ENCODE measurements at places on chromosomes 12 and 14.

DNA sequence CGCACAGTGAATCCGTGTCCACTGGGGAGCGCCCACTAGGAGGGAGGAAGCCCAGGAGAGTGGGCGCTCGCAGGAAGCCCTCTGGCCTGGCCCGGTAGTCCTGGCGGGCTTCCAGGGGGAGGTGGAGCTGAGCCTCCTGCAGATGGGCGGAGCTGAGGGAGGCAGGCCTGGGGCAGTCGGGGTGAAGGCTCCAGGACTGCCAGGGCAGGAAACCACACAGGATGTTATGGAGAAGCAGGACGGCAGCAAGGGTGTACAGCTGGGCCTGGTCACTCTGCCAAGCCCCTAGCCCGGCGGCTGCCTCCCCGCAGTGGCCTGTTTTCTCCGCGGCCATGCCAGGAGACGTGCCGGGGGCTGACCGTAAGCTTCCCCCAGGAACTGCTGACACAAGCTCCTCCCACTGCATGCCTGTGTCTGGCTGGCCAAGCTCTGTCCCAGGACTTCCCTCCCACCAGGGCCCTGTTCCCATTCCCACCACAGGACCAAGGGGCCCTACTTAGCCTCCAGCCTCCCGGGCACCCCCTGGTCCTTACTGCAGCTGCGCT, 143.4 kb upstream of the C14orf180 start:
- ATAC-seq: no peak

GRCh38 chr14:104515811-104516780, 63.5 kb upstream of the C14orf180 start:
- ATAC-seq: no peak

- ATAC-seq: no peak
Measured at GRCh38 chr12:124385219-124385969, 90.5 kb downstream of the RFLNA start.

DNA sequence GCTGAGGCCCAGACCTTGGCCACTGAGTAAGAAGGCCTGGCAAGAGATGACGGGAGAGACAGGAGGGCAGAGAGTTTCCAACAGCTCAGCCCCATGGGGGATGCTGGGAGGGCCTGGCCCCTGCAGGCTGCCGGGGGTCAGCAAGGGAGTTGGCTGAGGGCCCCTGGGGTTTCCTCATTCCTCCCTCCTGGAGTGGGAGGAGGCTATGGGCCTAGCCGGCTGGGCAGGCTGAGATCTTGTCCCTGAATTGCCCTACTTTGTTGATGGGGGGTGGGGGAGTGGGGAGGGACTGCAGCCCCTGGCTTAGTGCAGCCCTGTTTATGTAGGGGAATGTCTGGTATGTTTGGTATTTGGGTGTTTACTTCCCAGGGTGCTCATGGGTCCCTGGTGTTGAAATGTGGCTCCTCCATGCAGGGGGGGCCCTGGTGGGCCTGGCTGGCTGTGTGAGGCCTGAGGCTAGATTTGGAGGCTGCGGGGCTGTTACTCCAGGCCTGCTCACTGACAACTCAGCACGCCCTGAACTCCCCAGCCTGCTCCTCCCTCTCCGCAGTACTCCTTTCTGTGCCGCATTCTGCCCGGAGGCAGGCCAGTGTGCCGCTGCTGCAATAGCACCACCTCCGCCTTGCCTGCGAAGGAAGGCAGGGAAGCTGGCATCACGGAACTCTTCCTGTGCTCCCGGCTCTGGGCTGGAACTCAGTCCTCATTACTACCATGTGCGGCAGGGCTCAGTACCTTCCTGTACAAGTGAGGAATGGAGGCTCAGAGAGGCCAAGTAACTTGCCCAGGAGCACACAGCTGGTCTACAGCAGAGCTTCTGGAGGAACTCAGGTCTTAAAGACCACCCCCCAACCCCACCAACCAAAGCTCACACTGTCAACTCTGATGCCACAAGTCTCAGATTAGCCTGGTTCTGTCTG, 25.3 kb downstream of the JDP2 start:
- no peak for ATAC-seq

- peak; percentile 85 for ATAC-seq
Measured at GRCh38 chr12:92539110-92539749, 163.6 kb upstream of the PLEKHG7 start.

DNA sequence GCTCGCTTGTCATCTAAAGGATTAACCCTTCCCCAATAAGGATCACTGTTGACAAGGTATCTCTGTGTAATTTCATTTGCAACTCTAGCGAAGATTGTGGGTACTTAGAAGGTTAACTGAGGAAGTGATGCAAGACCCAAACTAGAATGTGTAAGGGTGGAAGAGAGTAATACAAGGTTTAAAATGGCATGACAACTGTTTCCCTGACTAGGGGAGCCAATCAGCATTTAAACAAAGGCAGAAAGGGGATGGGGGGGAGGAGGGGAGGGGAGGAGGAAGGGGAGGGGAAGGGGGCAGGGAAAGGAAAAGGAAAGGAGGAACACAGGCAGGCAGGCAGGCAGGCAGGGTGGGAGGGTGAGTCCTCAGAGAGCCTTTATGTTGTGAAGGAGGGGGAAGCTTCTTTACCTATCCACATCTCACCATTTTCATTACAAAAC, 31.1 kb downstream of the NRDE2 start:
- no peak for ATAC-seq

GRCh38 chr14:49930720-49931119, 37.8 kb downstream of the ARF6 start:
- no peak for ATAC-seq

DNA sequence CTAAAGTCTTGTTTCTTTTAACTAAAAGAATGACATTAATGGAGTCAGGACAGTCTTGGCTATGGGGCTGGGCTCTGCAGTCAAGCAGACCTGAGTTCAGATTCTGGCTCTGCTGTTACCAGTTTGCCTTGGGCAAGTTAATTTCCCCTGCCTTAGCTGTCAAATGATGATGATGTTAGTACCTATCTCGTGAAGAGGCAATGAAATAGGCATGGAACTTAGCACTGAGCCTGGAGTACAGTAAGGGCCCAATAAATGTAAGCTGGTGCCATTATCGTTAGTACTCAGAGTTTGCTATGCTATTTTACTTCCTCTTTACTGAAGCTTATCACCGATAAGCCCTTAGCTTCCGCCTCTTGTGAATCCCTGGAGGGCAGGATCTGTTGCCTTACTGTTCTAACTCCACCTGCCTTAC, 8.5 kb downstream of the FBXW8 start:
- ATAC-seq: no peak

GRCh38 chr14:45177076-45177475, 41.3 kb downstream of the FANCM start:
- ATAC-seq: no peak

DNA sequence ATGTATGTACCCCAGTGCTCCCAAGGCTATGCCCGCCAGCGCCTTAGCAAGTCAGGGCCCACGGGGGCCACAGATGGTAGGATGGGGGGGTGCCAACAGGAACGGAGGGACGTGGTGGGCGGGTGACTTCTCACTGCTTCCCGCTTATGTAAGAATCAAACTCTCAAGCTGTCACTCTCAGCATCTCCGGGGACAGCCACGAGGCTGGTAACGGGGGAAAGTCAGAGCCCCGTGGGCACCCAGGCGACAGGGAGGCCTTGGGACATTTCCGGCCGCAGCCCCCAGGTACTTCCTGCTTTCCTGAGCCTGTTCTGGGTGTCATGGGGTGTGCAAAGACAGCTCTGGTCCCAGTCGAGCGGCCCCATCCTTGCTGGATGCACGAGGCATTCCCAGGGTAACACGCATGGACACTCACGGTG, 59.3 kb downstream of the TESC start:
- no peak for ATAC-seq

GRCh38 chr12:119775246-119775895, 101.7 kb downstream of the CIT start:
- ATAC-seq: no peak

DNA sequence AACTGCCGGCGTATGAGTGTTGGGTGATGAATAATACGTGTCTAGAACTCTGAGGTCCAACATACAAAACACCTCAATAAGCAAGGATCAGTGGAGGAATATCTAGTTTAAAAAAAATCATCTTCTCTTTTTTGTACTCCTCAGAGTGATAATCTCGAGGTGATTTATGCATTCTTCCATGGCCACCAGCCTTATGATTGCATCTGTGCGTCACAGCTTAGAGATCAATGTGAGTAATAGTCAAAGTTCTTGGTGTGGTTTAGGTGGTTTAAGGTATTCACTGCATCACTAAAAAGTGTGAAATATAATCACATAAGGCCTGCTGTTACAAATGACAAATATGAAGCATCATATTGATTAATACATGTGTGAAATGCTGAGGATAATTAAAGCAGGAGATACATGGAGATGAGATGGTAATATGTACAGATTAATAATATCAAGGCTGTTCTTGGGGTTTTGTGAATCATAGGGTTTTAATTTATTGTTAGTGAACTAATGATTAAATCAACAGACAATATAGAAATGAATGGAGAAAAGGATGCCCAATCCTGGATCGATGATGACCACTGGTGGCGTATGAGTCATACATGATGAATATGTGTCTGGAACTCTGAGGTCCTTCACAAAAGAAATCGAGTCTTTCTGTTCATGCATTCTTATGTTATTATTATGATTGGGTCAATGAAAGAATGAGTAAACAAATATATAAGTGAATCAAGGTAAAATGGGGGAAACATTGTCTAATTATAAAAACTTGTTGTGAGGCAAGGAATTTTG, 68.8 kb upstream of the RTL1 start:
- no peak for ATAC-seq

GRCh38 chr14:75757644-75758402, 96.8 kb downstream of the TTLL5 start:
- no peak for ATAC-seq

- no peak for ATAC-seq
Measured at GRCh38 chr12:115785548-115785947, 491.9 kb downstream of the MED13L start.

DNA sequence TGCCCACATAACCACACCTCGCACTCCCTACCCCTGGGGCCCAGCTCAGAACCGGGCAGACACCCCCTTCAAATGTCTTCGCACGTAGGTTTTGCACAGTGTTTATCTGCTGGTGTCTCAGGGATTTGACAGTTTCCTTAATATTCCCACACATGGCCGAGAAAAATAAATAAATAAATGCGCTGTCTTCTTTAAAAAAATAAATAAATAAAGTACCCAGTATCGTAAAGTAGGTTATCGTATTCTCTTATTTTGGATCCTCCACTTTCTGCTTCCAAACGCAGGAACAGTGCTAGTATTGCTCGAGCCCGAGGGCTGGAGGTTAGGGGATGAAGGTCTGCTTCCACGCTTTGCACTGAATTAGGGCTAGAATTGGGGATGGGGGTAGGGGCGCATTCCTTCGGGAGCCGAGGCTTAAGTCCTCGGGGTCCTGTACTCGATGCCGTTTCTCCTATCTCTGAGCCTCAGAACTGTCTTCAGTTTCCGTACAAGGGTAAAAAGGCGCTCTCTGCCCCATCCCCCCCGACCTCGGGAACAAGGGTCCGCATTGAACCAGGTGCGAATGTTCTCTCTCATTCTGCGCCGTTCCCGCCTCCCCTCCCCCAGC, 710 bp upstream of the FOS start:
- ATAC-seq: peak; percentile 9

GRCh38 chr12:47272412-47273190, 192.8 kb upstream of the AMIGO2 start:
- no peak for ATAC-seq

DNA sequence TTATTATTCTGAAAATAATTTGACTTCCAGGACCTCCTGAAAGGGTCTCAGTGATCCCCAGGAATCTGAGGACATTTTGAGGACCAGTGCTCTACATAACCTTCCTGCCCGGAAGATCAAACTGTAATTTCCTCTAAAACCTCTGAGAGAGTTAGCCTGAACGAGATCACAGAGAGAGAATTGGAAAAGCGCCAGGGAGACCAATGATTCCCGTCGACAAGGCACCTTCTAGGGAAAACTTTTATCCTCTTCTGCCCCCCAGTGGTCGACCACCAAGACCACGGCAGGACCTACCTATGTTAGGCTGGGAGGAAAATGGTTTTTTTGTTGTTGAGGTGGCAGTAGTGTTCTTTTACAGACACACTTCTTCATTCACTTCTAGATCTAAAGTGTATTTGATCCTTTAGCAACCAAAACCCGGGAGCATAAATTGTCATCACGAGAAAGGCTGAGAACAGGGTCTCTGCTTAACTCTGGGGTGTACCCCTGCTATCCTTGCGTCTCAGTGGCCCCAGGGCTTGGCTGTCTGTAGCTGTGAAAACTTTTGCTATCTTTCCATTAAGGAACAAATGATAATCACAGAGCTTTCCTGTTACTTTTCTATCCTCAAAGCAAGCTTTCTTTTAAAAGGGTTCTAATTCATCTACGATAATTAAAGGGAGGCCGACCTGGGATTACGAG, 62.9 kb upstream of the NID2 start:
- ATAC-seq: peak; percentile 32

DNA sequence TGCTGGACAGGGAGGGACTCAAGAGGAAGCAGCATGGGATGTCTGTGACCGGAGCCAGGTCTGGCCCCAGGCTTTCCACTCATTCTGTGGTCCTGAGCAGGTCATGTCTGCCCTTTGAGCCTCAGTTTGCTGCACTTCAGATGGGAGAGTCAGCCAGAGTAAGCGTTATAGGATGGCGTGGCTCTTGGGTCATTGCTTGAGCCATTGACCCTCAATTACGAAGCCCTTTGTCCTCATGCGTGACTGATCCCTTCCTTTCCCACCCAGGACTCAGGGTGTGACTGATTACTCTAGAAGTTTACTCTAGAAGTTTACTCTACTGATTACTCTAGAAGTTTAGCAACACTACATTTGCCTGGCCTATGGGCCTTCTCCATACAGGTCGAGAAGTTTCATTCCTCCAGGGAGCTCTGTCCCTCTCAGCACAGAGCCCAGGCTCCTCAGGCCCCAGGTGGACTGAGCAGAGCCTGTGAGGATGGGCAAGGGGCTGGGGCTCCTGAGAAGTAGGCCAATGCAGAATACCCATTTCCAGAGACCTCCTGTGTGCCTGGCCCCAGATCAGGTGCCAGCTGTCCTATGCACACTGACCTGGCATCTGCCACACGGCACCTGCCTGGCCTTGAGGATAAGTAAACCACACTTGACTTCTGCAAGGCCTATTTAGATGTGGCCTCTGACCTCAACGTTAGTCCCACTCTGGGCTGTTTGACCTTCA, 7.6 kb upstream of the IFI27 start:
- no peak for ATAC-seq

DNA sequence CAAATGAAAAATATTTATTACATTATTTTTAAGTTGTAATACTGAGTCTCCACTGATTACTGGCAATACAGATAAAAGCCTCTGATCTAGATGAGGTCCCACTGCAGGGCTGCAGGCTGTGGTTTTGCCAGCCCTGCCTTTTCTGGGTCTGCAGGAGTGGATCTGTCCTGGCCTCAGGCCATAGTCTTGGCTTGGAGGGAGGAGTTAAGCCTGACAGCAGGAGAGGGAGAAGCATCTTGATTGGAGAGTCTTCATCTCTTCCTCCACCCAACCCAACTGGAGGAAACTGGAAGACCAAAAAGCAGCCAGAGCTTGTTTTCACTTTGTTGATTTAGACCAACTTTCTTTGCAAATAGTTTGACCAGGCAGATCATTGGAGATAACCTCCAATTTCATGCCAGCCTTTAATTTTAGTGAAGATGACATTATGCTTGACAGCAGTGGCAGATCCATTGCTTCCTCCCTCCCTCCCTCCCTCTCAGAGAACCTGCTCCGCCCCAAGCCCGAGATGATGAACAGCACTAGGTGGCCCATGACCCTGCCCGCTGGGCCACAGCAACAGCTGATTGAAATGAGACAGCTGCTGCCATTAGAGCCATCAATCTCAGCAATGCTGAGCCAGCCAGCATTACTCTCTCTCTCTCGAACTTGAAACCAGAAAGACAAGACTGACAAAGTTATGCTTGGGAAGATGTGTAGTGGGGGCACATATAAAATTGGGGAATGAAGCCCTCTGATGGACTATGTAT, 222.4 kb downstream of the GLT1D1 start:
- ATAC-seq: no peak
